Cardiac muscle cell (in vitro differentiated cells and primary cell): ENCODE measurements at places on chromosomes 1 and 21. TPM values are rescaled to one million over a fixed set of nuclear protein-coding genes. Genes with fewer than 3 reads are reported as not detected.

DNA sequence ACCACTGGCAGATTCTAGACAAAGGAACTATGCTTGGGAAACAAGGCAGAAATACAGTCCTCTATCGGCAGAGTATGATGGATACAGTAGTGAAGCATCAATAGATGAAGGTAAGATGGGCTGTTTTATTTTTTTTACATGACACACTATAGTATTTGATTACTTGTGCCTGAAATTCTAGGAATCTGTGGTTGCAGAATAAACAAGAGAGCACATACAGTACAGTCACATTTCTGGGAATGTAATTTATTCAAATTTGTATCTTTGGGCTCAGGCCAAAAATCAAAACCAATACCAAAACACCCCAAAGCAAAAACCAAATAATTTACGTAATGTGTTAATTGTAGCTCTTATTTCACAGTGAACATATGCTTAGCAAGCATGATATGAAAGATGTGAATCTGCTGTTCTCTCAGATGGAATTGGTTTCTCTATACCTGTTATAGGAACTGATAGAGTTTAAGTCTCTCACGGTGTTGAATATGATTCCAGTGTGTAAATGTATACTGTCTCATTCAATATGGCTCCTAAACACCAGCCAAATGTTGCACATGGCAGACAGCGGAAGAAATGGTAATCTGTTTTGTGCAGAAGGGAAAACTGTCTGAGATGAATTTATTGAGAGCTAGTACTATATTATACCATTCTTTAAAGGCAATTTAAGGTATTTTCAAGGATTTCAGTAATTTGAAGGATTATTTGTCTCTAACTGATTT lies 83.3 kb downstream of the SYT14 start:
- H3K4me3 ChIP-seq: no peak overlapping the region
- no peaks in the 10 kb centered on the region for H3K27me3 ChIP-seq
- DNase-seq: no peak
- no peak overlapping the region for H3K27ac ChIP-seq
- no peaks in the 10 kb centered on the region for H3K4me1 ChIP-seq

The RNU1-1 gene
- under 0.01 TPM in 2 replicates for total RNA-seq

DNA sequence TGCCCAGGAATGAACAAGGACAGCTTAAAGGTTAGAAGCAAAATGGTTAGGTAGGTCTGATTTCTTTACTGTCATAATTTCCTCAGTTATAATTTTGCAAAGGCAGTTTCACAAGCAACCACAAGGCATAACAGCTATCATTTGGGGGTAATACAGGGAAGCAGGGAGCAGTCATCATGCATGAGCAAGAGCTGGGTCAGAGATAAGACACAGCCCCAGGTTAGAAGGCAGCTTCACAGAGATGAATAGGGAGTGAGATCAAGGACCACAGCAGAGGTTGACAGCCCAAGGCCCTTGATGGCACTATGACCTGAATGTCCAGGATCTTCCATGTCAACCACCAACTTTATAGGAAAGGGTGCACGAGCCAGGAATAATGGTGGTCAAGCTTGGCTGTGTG lies 9.0 kb upstream of the CSRP1 start:
- H3K36me3 ChIP-seq: no peaks in the 10 kb centered on the region
- no peak overlapping the region for H3K27ac ChIP-seq
- no peaks in the 10 kb centered on the region for H3K27me3 ChIP-seq

DNA sequence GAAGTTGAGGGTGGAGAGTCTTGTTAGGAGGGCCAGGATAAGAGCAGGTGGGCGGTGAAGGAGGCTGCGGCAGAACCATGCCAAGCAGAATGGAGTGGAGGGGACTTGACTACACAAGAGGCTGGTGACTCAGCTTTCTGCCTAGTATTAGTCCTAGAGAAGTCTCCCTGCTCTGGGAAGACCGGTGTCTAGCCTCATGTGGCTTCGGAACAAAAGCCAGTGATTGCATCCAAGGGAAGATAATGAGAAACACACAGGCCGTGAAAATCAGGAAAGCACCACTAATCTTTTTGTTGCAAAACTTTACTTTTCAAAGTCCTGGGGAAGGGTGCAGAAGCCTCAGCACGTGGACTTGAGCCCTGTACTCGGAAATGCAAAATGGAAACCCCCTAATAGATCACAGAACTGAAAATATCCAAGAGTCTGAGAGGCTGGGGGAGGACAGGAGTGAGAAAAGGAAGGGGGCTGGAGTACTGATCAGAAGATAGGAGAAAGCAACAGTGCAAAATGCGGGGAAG lies 31.4 kb downstream of the DDR2 start:
- no peaks in the 10 kb centered on the region for H3K4me1 ChIP-seq
- H3K27ac ChIP-seq: no peak overlapping the region
- no peaks in the 10 kb centered on the region for H3K27me3 ChIP-seq
- no peak for DNase-seq

DNA sequence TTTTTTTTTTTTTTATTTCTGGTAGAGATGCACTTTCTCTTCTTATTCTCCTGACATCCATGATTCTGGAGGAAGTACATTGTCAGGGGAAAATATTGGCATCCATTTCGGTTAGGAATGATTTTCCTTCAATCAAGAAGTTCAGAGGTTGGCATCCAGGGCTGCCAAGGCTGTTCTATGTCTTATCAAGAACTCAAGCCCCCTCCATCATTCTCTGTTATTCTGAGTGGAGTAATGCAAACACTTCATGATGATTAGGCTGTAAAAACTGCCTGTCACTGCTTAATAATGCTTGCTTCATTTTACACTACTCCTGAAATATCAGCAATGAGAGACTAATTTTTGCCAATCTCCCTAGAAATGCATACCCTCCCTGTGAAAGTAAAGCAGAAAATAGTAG lies 417.1 kb upstream of the NFIA start:
- no peak overlapping the region for H3K4me3 ChIP-seq
- no peak for DNase-seq
- H3K27ac ChIP-seq: no peak overlapping the region
- H3K27me3 ChIP-seq: no peaks in the 10 kb centered on the region
- H3K4me1 ChIP-seq: no peaks in the 10 kb centered on the region

- H3K4me3 ChIP-seq: no peak overlapping the region
- no peak for DNase-seq
- H3K27me3 ChIP-seq: no peaks in the 10 kb centered on the region
- no peak overlapping the region for H3K27ac ChIP-seq
- H3K4me1 ChIP-seq: peaks cover 21% of the 10 kb centered on the region
These were observed 36.1 kb downstream of the COA6 start for GRCh38 chr1:234409328-234409727.

The ADAM30 gene
- total RNA-seq: not detected in 2 replicates

DNA sequence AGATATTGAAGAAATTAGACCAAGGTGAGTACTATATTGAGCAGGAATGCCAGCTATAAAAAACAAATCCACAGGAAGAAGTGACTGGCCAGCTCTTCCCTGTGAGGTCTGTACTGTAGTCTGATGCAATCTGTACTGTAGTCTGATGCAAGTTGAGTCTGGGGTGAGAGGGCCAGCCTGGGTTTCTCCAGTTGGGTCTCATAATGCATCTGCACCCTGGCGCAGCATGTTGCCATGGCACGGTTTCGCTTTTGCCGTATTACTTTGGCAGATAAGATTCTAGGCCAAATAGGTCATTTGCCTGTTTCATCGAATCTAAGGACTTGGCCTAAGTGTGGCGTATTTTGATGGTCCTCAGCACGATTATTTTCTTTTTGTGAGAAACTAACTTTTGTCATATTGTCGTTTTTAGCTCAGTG lies 24.4 kb upstream of the PGD start:
- peaks cover 48% of the 10 kb centered on the region for H3K36me3 ChIP-seq
- H3K4me1 ChIP-seq: no peaks in the 10 kb centered on the region
- no peak overlapping the region for H3K4me3 ChIP-seq
- H3K27me3 ChIP-seq: no peaks in the 10 kb centered on the region
- H3K27ac ChIP-seq: no peak overlapping the region

The PLA2G2D gene
- not detected in 2 replicates for total RNA-seq

GRCh38 chr1:86487131-86487810 lies 18.5 kb downstream of the CLCA1 start:
- H3K4me3 ChIP-seq: no peak overlapping the region
- no peak for DNase-seq
- H3K36me3 ChIP-seq: no peaks in the 10 kb centered on the region
- no peaks in the 10 kb centered on the region for H3K27me3 ChIP-seq

GRCh38 chr1:19121192-19121591 lies 88.9 kb downstream of the UBR4 start:
- no peak for DNase-seq
- H3K27ac ChIP-seq: no peak overlapping the region
- peaks cover 98% of the 10 kb centered on the region for H3K36me3 ChIP-seq
- H3K4me3 ChIP-seq: no peak overlapping the region
- no peaks in the 10 kb centered on the region for H3K4me1 ChIP-seq
- H3K27me3 ChIP-seq: no peaks in the 10 kb centered on the region
